Activated CD4-positive, alpha-beta T cell treated with anti-CD3 and anti-CD28 coated beads for 1 hour (primary cell): ENCODE measurements at places on chromosomes 7 and 10.

GRCh38 chr10:34058845-34059614 lies 724.6 kb upstream of the NRP1 start:
- no peak for DNase-seq

GRCh38 chr7:101953248-101953819 lies 135.9 kb downstream of the CUX1 start:
- DNase-seq = no peak

DNA sequence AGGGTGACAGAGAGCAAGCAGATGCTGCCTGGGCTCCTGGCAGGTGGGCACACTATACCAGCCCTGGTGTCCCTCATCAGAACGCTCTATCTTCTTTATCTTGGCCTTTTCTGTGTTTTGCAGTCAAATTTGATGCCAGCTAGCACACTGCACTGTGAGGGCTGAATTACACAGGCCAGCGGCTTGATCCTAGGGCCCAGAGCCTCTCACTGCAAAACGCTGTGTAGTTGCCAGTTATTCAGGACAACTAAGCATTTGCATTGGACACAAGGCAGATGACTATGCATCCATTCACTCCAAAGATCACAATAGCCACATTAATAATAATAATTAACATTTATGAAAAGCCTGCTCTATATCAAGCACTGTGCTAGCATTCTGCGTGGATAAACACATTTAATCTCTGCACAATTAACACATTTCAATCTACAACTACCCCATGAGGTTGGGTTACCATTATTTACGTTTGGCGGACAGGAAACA lies 100.3 kb downstream of the PAXIP1 start:
- DNase-seq = no peak

DNA sequence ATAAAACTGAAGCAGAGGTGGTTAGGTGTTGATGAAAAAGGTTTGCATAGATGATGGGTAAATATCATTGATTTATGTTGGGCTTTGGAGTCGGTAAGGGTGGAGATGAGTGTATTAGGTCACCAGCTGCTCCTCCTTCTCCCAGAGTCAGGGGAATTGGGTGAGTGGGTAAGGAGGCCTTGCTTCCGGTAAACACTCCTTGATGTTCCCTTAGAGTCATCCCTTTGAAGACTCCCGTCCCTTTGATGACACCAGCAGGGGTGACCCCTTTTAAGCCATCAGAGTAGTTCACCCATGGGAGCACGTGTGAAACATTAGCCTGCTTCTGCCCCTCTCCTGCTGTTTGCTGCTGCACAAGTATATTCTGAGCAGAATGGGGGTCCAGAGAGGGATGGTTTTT lies 92.2 kb upstream of the DKK1 start:
- DNase-seq = no peak

DNA sequence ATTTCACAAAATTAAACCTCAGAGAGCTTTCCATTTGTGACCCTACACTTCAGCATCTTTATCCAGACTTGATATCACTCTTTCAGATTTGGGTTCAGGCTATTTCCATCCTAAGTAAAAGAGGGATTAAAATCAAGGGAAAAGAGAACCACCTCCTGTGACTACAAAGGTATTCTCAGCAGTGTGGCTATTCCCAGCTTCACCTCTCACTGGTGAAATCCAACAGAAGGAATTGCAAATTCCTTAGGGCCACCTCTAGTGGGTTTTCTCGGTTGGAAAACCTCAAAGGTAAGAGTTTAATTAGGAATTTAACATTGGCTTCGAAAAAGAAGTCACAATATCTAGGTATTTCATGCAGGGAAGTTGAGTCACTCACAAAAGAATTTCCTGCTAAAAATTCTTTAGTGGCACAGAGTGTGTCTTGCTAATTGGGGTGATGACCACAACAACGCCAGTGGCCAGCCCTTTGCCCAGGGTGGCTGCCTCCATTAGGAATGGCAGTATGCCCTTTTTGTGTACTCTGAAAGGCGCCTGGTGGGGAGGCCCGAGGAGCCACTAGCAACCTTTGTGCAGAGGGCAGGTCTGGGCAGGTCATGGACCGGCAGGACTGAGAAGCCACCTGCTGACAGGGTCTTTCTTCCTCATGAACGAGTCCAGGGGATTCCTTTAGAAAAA lies 52.2 kb downstream of the SEM1 start:
- no peak for DNase-seq

- DNase-seq = no peak
Measured at GRCh38 chr7:150940431-150941102, 37.6 kb downstream of the KCNH2 start.

GRCh38 chr7:124764051-124764846 lies 1.3 kb downstream of the GPR37 start:
- no peak for DNase-seq

- DNase-seq = no peak
Measured at GRCh38 chr7:158040199-158040598, 547.4 kb downstream of the PTPRN2 start.
